ENCODE measurements at places on chromosomes 11 and 22. TPM values are rescaled to one million over a fixed set of nuclear protein-coding genes. Genes with fewer than 3 reads are reported as not detected.

DNA sequence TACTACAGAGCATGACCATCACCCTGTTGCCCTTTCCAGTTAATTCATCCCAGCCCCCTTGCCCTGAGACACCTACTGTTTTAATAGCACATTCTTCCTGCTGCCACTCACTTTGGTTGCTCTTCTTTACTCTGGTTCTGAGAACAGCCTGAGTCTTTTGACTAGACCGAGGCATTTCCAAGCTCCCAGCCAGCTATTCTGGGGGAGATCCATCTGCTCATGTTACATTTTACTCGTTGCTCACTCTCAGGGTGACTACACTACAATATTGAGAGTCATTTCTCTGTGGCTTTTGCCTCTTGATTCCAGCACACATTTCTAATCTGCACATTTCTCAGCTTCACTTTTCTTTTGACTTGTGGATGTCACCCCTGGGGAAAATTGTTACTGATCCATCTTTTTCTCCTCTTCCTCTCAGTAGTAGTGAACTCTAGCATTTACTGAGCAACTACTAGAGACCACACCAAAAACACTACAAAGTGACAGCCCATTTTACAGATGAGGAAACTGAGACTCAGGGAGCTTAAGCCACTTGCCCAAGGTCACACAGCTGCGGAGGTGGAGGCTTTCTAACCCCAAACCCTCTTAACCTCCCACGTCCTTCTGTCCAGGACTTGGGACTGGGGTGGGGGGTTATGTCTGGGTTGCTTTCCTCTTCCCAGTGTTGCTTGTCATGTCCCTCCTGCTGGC is 117.8 kb downstream of the C11orf91 start:
- no peak overlapping the region for H3K4me3 ChIP-seq
- H3K27ac ChIP-seq, result no peak overlapping the region
- H3K4me1 ChIP-seq, result no peaks in the 10 kb centered on the region
- no peaks in the 10 kb centered on the region for H3K27me3 ChIP-seq

The OSBP2 gene
- total RNA-seq, result 4.0 TPM

- no peak for DNase-seq
- no peaks in the 10 kb centered on the region for H3K4me1 ChIP-seq
- no peak overlapping the region for H3K4me3 ChIP-seq
- peak overlapping the region; percentile 56 for H3K27ac ChIP-seq
Measured at GRCh38 chr22:44147821-44148574, 32.7 kb upstream of the PARVG start.

DNA sequence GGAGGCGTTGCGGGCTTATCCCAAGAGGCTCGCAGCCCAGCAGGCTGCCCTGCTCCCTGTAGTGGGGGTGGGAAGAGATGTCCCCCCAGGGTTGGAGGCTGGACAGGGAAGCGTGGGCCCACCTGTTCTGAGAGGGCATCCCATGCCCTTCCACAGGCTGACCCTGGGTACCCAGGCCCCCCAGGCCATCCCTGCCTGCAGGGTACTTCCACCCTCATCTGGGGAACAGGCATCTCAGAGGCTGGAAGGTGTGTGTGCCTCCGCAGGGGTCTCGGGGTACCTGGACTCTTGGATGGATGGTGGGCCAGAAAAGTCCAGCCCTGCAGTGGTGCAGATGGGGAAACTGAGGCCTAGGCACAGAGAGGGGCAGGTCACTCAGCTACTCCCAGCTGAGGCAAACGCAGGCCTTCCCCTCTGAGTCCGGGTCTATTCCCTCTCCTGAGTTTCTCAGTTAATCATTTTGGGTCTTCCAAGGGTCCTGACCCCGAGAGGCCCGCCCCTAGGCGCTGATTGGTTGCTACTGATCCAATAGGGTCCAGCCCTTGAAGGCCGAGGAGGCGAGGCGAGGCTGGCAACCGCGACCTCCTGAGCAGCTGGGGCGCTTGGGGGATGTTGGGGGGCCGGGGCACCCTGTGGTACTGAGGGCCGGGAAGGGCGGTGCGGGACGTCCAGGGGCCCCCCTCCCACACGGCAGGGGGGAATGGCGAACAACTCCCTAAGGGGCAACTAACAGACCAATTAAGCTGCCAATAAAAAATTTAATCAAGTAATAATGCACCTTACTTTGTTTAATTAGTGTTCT is 23.8 kb downstream of the FLRT1 start:
- no peak for DNase-seq
- no peaks in the 10 kb centered on the region for H3K27me3 ChIP-seq
- H3K4me3 ChIP-seq, result no peak overlapping the region
- no peaks in the 10 kb centered on the region for H3K4me1 ChIP-seq

DNA sequence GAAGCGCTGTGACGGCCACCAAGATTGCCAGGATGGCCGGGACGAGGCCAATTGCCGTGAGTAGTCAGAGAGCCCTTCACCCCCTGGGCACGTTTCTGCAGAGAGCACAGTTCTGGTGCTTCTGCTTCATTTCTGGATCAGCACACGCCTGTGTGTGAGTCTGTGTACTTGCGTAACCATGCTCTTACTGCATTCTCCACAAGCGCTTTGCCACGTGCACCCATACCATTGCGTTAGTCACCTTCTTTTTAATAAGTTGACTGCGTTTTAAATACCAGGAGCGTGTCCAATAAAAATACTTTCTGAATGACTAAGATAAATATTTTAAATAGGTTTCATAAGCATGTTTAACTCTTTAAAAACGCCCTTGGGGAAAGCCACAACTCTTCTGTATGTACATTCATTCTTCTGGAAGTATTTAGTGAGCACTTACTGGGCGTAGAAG is 143.0 kb upstream of the SORL1-AS1 start:
- H3K4me3 ChIP-seq, result no peak overlapping the region
- no peaks in the 10 kb centered on the region for H3K4me1 ChIP-seq

DNA sequence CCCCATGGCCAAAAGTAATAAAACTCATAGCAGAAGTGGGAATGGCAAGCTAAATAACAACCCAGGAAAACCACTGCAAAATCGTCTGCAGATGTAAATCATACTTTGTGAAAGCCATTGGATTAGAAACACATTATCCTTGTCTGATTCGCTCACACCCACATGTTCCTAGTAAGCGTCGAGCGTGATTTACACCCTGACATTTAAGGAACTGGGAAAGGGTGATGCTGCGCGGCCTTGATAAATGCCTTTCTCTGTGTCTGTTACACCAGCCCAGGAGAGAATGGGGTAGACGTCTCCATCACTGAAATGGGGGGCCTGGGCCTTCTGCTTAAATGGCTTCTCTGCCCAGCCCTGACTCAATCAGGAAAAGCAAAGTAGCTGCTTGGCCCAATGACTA is 162.7 kb downstream of the NTM start:
- H3K4me3 ChIP-seq, result no peak overlapping the region
- H3K27me3 ChIP-seq, result no peaks in the 10 kb centered on the region
- H3K36me3 ChIP-seq, result no peaks in the 10 kb centered on the region
- no peak for DNase-seq

- H3K27me3 ChIP-seq, result no peaks in the 10 kb centered on the region
- no peak overlapping the region for H3K4me3 ChIP-seq
- no peak for DNase-seq
- H3K27ac ChIP-seq, result no peak overlapping the region
- H3K36me3 ChIP-seq, result no peaks in the 10 kb centered on the region
Measured at GRCh38 chr11:680970-681369, 14.1 kb downstream of the DEAF1 start.

The CLCF1 gene
- total RNA-seq, result 7.3 TPM

GRCh38 chr11:980438-981357 is 55.0 kb downstream of the AP2A2 start:
- peak overlapping the region; percentile 33 for H3K27ac ChIP-seq
- no peak for DNase-seq
- no peaks in the 10 kb centered on the region for H3K27me3 ChIP-seq
- no peak overlapping the region for H3K4me3 ChIP-seq
- H3K36me3 ChIP-seq, result no peaks in the 10 kb centered on the region

DNA sequence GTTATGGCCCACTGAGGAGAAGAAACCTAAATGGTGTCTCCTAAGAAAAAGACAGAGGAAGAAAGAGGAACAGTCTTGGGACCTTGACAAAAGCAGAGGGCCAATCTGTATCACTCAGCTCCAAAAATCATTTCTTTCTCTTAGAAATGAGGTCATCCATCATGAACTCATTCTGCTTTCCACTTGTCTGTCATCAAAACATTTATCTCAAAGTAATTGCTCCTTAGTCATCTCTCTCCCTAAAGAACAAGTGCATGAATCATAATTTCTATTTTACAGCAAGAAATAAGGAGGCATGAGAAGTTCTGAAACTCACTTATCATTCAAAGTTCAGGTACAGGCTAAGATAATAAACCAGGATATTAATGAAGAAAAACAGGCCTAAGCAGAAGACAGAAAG is 375.6 kb downstream of the KCNA4 start:
- H3K27me3 ChIP-seq, result no peaks in the 10 kb centered on the region
- no peaks in the 10 kb centered on the region for H3K4me1 ChIP-seq
- H3K4me3 ChIP-seq, result no peak overlapping the region
- no peaks in the 10 kb centered on the region for H3K36me3 ChIP-seq
- no peak for DNase-seq

- no peak for DNase-seq
- no peaks in the 10 kb centered on the region for H3K27me3 ChIP-seq
- H3K27ac ChIP-seq, result no peak overlapping the region
Measured at GRCh38 chr11:13278609-13279486, 1.3 kb downstream of the BMAL1 start.

GRCh38 chr11:48538991-48539390 is 50.4 kb downstream of the OR4A47 start:
- DNase-seq, result no peak
- no peak overlapping the region for H3K4me3 ChIP-seq
- H3K27me3 ChIP-seq, result no peaks in the 10 kb centered on the region
- H3K4me1 ChIP-seq, result no peaks in the 10 kb centered on the region

The MOGAT2 gene
- total RNA-seq, result not detected

GRCh38 chr11:61955422-61956135 is 5.4 kb downstream of the BEST1 start:
- peaks cover 11% of the 10 kb centered on the region for H3K27me3 ChIP-seq
- DNase-seq, result peak; percentile 89
- peak overlapping the region; percentile 63 for H3K4me3 ChIP-seq

GRCh38 chr11:106017093-106017492 is 4.9 kb downstream of the MSANTD4 start:
- no peak for DNase-seq
- peaks cover 6% of the 10 kb centered on the region for H3K4me1 ChIP-seq
- H3K27me3 ChIP-seq, result no peaks in the 10 kb centered on the region
- H3K4me3 ChIP-seq, result no peak overlapping the region

- peaks cover 7% of the 10 kb centered on the region for H3K36me3 ChIP-seq
- peaks cover 15% of the 10 kb centered on the region for H3K4me1 ChIP-seq
- H3K27me3 ChIP-seq, result no peaks in the 10 kb centered on the region
- no peak overlapping the region for H3K27ac ChIP-seq
- H3K4me3 ChIP-seq, result no peak overlapping the region
- DNase-seq, result no peak
Measured at GRCh38 chr22:42697542-42698013, 23.1 kb downstream of the A4GALT start.

The ARHGAP32 gene
- total RNA-seq, result 19.8 TPM

DNA sequence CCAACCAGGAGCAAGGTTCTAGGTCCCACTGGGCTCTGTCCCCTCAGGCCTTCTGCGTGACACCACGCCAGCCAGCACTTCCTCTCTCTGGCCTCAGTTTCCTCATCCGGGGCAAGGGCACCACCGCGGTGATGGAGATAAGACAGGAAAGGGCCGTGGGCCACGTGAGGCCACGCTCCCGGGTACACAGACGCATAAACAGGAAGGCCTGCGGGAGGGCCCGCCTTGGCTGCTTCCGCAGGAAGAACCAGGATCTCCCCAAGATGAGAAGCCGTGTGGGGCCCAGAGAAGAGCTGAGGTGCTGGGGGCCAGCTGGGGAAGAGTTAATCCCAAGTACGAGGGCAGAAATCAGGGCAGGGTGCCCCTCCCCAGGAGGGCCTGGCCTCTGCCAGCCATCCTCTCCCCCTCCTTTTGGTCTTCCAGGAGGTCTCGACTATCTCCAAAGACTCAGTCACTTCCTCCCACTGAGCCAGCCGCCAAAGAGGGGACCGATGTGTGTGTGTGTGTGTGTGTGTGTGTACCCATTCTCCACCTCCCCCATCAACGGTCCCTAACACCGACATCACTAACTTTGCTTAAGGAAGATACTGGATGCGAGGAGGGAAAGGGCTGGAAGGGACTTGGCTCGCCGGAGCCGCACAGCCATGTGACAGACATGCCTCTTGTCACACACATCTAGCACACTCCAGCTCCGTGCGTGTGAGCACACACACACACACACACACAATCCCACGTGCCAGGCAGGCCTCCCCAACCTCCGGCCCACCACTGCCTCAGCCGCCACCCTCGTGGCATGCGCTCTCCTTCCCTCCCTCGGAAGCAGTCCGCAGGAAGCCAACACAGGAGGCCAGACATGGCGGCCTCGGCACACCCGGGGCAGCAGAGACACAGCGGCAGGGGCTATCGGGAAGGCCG is 1.4 kb downstream of the MFNG start:
- H3K4me1 ChIP-seq, result peaks cover 20% of the 10 kb centered on the region
- no peaks in the 10 kb centered on the region for H3K27me3 ChIP-seq
- peak overlapping the region; percentile 85 for H3K27ac ChIP-seq
- no peaks in the 10 kb centered on the region for H3K36me3 ChIP-seq
- peak overlapping the region; percentile 27 for H3K4me3 ChIP-seq

GRCh38 chr11:1629326-1630185 is at the start of gene KRTAP5-5:
KRTAP5-5 (plus strand) TSS chr11:1629775; CDS start chr11:1629841, 66 bp downstream.
- no peaks in the 10 kb centered on the region for H3K36me3 ChIP-seq
- H3K4me1 ChIP-seq, result peaks cover 6% of the 10 kb centered on the region
- no peaks in the 10 kb centered on the region for H3K27me3 ChIP-seq
- DNase-seq, result no peak
- no peak within 1 kb of the TSS for H3K27ac ChIP-seq

DNA sequence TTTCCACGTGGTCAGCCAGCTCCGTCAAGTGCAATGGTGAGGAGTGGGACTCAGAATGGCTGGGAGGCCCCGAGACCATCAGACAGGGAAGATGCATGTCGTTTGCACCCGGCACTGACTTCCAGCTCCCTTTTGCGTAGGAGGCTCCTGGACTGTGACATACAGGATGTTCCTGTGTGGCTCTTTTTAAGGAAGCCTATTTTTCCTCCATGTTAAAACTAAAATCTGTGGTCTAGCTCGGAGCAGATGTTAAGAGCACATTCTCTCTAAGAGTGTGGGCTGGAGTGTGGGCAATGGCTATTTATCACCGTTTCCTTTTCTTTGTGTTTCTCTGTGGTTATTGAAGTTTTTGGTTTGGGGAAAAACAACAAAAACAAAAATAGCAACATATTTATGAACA is 40.9 kb upstream of the AMPD3 start:
- no peak for DNase-seq
- no peaks in the 10 kb centered on the region for H3K4me1 ChIP-seq
- H3K27ac ChIP-seq, result peak overlapping the region; percentile 77
- H3K36me3 ChIP-seq, result no peaks in the 10 kb centered on the region

The DDX25 gene
- total RNA-seq, result 0.47 TPM

DNA sequence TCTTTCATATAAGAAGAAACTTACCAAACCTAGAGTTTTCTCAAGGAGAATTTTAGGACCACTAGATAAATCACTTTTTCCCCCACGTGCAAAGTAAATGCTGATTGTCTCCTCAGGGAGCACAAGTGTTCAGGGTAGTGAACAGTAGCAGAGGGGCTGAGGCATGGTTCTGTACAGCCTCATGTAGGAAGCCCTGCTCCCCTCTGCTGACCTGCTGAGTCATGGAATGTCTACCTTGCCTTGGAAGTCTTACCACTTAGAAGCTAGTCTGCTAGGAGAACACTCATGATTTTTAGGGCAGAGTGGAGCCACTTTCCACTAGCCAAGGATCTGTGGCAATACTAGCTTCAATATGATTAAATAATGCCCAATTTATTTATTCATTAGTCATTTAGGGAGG is 2120.6 kb upstream of the RAG2 start:
- H3K27ac ChIP-seq, result no peak overlapping the region
- DNase-seq, result no peak
- no peak overlapping the region for H3K4me3 ChIP-seq
- H3K4me1 ChIP-seq, result no peaks in the 10 kb centered on the region
- no peaks in the 10 kb centered on the region for H3K36me3 ChIP-seq
- H3K27me3 ChIP-seq, result no peaks in the 10 kb centered on the region

The NTM gene
- 9.5 TPM for total RNA-seq

- no peaks in the 10 kb centered on the region for H3K36me3 ChIP-seq
- no peak overlapping the region for H3K27ac ChIP-seq
- H3K27me3 ChIP-seq, result peaks cover 40% of the 10 kb centered on the region
Measured at GRCh38 chr22:29209624-29209929, 3.9 kb downstream of the EMID1 start.

Measured in left lung (tissue), 14 donors.